ENCODE measurements at places on chromosomes 5 and 9.

GRCh38 chr9:135480071-135480939 is 723 bp downstream of the PPP1R26 start:
- DNase-seq, result no peak

- DNase-seq, result no peak
Observed at GRCh38 chr9:71670121-71670520, 98.2 kb downstream of the CEMIP2 start.

- DNase-seq, result peak; percentile 9
Observed at GRCh38 chr5:38809388-38810359, 36.1 kb upstream of the OSMR start.

DNA sequence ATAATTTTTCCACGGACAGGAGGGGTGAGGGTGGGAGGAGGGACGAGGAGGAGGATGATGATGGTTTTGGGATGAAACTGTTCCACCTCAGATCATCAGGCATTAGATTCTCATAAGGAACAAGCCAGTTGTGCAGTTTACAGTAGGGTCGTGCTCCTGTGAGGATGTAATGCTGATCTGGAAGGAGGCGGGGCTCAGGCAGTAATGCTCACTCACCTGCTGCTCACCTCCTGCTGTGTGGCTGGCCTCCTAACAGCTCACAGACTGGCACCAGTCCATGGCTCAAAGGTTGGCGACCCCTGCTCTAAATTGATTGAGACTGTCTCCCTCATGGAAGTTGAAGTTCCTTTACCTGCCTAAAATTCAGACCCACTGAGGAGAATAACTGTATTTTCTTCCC is 33.2 kb downstream of the ANKRA2 start:
- DNase-seq, result no peak

GRCh38 chr9:131053896-131054295 is 42.4 kb upstream of the AIF1L start:
- no peak for DNase-seq
